ENCODE measurements at places on chromosomes 6 and 20. TPM values are rescaled to one million over a fixed set of nuclear protein-coding genes. Genes with fewer than 3 reads are reported as not detected.
A peak's percentile ranks its signal among the peaks of the same experiment; 100 is the strongest.

- H3K4me3 ChIP-seq, result no peak overlapping the region
- no peaks in the 10 kb centered on the region for H3K4me1 ChIP-seq
- no peaks in the 10 kb centered on the region for H3K36me3 ChIP-seq
- H3K27ac ChIP-seq, result no peak overlapping the region
- no peak for DNase-seq
- H3K27me3 ChIP-seq, result no peaks in the 10 kb centered on the region
Measured at GRCh38 chr6:116827561-116828240, 1.2 kb downstream of the GPRC6A start.

DNA sequence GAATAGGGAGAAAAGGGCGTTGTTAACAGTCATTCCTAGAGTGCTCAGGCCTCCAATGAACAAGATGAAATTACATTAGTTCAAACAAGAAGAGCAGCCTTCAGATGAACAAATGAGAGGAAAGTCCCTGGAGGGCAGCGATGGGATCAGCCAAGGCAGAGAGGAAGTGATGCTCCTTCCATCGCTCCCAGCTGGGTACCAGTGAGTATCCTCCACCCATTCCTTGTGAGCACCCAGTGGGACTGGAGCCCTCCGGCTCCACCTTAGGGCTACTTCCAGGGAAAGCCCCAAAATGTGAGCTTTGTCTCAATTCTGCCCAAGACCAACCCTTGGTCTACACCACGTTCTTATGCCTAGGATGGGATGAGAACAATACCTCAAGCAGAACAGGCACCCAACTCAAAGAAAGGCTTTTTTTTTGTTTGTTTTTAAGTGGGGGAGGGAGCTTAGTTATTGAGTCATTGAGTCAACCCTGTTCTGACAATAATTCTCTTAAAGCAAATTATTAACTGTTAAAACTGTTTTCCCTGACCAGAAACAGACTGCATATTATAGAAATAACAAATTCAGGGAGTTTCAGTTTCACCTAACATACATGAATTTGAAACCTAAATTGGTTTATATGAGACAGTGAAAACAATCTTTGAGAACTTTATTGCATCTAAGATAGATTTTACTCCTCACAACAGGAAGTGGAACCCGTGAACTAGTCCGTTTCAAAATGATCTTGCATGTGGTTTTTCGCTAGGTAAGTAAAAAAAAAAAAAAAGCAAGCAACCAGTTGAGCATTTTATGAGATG lies 106.9 kb downstream of the IPCEF1 start:
- H3K36me3 ChIP-seq, result no peaks in the 10 kb centered on the region
- H3K27me3 ChIP-seq, result no peaks in the 10 kb centered on the region
- H3K4me3 ChIP-seq, result peak overlapping the region; percentile 60
- H3K27ac ChIP-seq, result peak overlapping the region; percentile 51
- DNase-seq, result peak; percentile 76

DNA sequence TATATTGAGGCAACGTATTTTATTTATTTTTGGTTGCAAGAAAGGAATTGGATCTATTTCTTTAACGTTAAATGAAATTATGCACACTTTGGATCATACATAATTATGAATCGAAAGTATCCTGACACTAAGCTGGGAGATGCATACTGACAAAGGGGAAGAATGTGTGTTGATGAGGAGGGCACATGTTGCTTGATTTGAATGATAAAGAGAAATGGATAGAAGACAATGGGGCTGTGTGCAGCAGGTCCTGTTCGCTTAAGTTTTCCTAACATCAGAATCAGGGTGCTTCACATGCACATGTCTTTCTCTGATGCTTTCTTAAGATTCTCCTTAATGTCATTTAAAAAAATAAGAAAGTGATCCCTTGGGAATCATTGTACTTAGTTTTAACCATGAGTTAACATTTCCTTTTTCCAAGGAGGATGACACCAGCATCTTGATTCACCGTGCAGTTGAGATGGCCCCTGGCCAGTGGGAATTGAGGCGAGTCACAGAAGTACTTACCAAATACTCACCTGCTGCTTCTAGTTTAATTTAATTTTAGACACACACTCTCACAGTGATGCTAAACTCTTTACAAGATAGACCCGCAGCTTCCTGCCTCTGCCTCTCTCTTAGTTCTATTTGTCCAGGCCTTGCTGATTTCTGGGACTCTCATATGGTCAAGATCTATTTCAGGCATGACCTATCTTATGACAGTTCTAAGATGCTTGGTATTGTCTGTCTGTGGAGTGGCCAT lies 116.5 kb downstream of the CLIC5 start:
- no peaks in the 10 kb centered on the region for H3K4me1 ChIP-seq
- DNase-seq, result no peak
- H3K36me3 ChIP-seq, result no peaks in the 10 kb centered on the region

- no peak for DNase-seq
- no peak overlapping the region for H3K4me3 ChIP-seq
- H3K27ac ChIP-seq, result no peak overlapping the region
- H3K4me1 ChIP-seq, result no peaks in the 10 kb centered on the region
- H3K36me3 ChIP-seq, result no peaks in the 10 kb centered on the region
Measured at GRCh38 chr6:140867336-140867735, 1265.4 kb upstream of the GJE1 start.

DNA sequence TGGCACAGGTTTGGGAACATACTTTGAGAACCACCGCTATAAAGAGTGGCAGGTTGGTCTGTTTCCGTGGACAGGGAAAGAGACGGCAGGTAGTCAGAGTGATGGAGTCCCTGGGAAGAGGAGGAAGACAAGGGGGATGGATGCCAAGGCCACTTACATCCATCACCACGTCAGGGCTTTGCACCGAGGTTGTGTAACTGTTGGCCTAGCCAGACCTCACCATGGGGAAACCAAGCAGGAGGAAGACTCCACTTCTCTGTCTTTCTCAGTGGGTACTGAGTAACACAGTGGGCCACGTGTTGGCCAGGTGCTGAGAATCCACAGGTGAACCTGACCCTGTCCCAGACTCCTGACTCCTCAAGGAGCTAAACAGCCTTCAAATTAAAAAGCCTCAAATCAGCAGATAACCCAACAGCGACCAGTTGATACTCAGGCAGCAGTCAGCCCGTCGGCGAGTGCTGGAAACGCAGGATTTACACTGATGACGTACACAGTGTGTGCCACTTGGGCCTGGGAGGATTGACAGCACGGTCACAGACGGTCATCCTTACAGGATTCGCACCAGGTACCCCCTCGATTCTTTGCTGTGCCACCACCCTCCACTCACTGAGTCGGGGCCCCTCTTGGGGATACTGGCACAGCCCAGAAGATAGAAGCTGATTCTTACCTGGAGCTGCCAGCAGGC lies 134.6 kb upstream of the SNX9 start:
- H3K27me3 ChIP-seq, result no peaks in the 10 kb centered on the region
- no peaks in the 10 kb centered on the region for H3K4me1 ChIP-seq
- H3K4me3 ChIP-seq, result no peak overlapping the region

GRCh38 chr6:25614052-25614451 lies 38.0 kb upstream of the SCGN start:
- no peak overlapping the region for H3K4me3 ChIP-seq
- no peaks in the 10 kb centered on the region for H3K4me1 ChIP-seq
- H3K27ac ChIP-seq, result no peak overlapping the region
- H3K36me3 ChIP-seq, result no peaks in the 10 kb centered on the region
- no peaks in the 10 kb centered on the region for H3K27me3 ChIP-seq

- H3K4me3 ChIP-seq, result no peak overlapping the region
- no peaks in the 10 kb centered on the region for H3K27me3 ChIP-seq
- no peak overlapping the region for H3K27ac ChIP-seq
Measured at GRCh38 chr6:51553246-51554015, 534.0 kb downstream of the PKHD1 start.

GRCh38 chr6:90368601-90369000 lies 72.0 kb upstream of the BACH2 start:
- no peak overlapping the region for H3K27ac ChIP-seq
- H3K36me3 ChIP-seq, result no peaks in the 10 kb centered on the region
- no peaks in the 10 kb centered on the region for H3K27me3 ChIP-seq
- H3K4me3 ChIP-seq, result no peak overlapping the region
- DNase-seq, result no peak

GRCh38 chr6:39577446-39578165 lies 147.6 kb downstream of the KIF6 start:
- no peaks in the 10 kb centered on the region for H3K27me3 ChIP-seq
- no peak overlapping the region for H3K27ac ChIP-seq
- H3K4me1 ChIP-seq, result no peaks in the 10 kb centered on the region
- H3K36me3 ChIP-seq, result no peaks in the 10 kb centered on the region

GRCh38 chr6:105507811-105508210 lies 104.9 kb upstream of the PREP start:
- H3K27ac ChIP-seq, result no peak overlapping the region
- no peaks in the 10 kb centered on the region for H3K27me3 ChIP-seq
- DNase-seq, result no peak

DNA sequence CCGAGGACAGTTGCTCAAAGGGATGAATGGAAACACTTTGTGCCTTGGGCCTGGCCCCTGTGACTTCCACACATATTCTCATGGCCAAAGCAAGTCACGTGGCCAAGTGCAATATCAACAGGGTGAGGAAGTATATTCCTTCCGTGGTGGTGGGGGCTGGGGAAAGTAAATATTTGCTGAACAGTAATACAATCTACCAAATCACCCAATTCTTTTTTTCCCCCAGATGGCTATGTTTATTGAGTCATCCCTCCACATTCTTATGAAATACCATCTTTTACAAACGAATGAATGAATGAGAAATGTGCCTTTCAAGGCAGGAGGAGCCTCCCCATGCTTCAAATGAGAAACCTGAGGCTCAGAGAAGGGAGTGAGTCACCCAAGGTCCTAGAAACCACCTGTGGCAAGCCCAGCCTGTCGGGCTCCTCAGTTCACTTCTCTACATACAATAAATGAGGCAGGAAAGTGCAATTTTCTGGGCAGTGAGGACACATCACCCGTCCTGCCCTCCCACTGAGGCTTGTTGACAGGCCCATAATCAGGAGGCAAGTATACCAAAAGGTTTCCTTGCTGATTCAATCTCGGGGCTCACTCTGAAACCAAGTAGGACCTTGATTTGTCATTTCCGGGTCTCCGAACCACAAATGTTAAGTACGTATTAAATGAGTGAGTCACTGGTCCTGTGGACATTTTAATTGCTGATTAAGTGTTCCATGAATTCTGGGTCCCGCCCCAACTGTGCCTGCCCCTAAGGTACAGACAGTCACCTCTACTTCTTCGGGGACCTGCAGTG lies 25.3 kb upstream of the TOP1 start:
- H3K36me3 ChIP-seq, result no peaks in the 10 kb centered on the region
- H3K4me3 ChIP-seq, result peak overlapping the region; percentile 46
- no peaks in the 10 kb centered on the region for H3K27me3 ChIP-seq
- peak; percentile 73 for DNase-seq

GRCh38 chr6:124110514-124110913 lies 306.8 kb downstream of the NKAIN2 start:
- H3K36me3 ChIP-seq, result no peaks in the 10 kb centered on the region
- no peak overlapping the region for H3K4me3 ChIP-seq
- no peak for DNase-seq
- H3K4me1 ChIP-seq, result no peaks in the 10 kb centered on the region
- no peaks in the 10 kb centered on the region for H3K27me3 ChIP-seq
- no peak overlapping the region for H3K27ac ChIP-seq

DNA sequence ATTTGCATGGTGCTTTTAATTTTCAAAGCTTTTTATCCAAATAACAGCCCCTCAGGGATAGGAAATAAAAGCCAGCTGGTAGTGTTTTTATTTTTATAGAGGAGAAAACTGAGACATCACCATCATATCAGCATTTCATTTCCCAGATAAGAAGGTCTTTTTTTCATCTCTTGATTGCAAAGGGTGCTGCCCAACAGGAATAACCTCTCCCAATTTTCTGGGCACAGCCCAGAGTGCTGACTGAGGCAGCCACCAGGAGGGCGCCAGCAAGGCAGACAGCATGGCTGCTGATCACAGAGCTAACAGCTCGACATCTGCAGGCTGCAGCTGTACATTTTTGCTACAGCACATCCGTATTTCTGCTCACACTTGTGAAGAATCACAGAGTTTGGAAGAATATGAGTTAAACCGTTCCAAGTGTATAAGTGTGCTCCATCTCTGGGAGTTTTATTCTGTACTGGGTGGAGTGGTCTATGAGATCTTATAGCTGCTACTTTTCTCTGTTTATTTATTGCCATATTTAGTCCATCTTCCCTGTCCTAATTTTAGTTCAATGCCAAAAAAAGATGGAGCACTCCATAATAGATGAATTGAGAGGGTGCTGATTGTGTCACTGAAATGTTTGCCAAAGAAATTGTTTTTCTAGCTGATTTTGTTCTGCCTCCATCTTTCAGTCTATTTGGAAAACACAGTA lies 85.5 kb upstream of the C20orf144 start:
- DNase-seq, result no peak
- H3K4me1 ChIP-seq, result no peaks in the 10 kb centered on the region
- H3K36me3 ChIP-seq, result no peaks in the 10 kb centered on the region
- no peak overlapping the region for H3K4me3 ChIP-seq

ARMH2 gene
- 0.78 TPM for polyA plus RNA-seq

PRL gene
- 0.21 TPM for polyA plus RNA-seq

SRMS gene
- not detected for polyA plus RNA-seq

Measured in CD8-positive, alpha-beta memory T cell (primary cell).